BJ (cell line): ENCODE measurements at places on chromosomes 12 and 14.

DNA sequence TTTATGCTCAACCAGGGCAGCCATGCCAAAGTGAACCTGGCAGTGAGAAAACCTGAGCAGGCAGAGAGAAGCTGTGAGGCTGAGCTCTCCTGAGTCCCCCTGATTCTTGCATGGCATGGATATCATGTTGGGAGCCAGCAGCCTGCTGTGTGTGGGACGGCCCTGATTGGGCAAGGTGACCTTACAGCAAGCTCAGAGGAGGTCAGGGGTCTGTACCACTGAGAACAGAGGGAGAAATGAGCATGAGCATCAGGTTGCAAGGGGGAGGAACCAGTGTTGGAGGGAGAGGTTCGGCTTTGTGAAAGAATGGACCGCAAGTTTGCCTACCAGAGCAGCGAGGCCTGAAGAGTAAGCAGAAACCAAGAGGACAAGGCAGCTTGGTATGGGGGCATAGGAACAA, 59.1 kb upstream of the PTGR2 start:
- no peak for DNase-seq

DNA sequence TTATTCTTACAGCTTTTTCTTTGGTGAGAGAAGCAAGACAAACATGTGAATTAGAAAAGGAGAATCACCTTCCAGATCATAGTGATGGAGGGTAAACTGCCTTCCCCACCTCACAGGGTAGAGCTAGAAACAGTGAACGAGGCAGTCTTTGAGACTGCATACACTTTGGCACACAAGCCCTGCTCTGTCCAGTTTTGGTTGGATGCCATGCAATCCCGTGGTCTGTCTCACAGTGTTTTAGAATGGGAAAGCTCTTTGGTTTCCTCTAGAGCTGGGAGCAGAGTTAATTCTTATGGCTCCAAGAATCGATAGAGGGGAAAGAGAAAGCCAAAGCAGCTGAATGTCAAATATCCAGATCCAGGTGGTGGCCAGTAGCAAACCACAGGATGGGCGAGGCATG, 21.9 kb downstream of the TDP1 start:
- no peak for DNase-seq

DNA sequence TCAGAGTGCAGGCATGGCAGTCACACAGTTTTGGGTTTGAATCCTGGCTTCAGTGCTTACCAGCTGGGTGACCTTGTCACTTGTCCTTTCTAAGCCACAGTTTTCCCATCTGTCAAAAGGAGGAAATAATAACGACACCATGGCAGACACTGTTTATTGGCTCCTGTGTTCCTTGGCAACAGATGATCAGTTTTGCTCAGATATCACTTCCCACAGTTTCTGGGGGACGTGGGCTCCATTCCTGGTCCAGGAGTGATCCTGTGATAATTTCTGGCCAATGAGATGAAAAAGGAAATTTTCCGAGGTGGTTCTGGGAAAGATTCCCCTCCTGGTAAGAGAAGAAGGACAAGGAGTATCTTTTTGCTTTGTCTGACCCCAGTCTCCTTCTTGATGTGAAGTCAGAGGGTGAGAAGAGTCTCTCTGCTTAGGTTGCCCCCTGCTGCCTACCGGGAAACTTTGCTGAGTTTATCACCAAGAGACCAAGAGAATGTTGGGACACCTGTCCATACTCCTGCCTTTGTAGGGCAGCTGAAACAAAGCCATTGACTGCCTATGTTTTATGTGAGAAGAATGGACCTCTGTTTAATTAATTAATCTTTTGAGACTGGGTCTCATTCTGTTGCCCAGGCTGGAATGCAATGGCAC, 178.9 kb upstream of the NRXN3 start:
- DNase-seq = no peak

GRCh38 chr14:69848903-69849391, 30.3 kb upstream of the SMOC1 start:
- no peak for DNase-seq

- peak; percentile 96 for DNase-seq
Measured at GRCh38 chr12:12398026-12398859, 41.4 kb downstream of the BORCS5 start.

GRCh38 chr14:98411154-98411553, 860.8 kb downstream of the BCL11B start:
- DNase-seq = no peak

DNA sequence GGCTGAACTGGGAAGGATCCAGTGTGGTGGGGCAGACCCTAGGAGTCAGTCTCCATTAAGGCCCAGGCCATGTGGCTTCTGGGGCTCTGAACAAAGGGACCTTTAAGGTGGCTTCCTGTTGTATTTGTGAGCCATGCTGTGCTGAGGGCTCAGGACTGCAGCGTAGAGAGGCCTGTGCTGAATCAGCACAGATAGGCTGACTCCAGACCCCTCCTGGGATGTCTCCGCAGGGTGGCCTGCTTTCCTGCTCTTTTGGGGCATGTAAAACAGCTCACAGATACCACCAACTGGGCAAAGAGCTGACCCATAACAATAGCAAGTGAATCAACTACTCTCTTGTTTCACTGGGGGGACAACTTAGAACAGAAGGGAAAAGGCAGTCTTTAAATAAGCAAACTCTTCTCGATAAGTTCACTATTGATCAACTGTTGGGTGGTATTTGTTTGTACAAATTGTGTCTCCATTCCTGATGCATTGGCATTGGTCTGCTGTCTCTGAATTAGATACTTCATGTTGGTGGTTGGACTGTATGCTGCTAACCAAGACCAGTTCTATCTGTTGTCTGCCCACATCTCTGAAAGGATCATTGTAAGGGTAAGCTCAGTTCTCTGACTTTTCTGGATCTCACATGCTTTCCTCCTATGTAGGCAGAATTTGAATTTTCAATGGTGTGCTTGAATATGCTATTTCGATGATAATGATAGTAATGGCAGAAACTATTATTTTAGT, 71.8 kb downstream of the MYRFL start:
- no peak for DNase-seq

- no peak for DNase-seq
Measured at GRCh38 chr14:74829251-74829650, 46.7 kb downstream of the PROX2 start.

DNA sequence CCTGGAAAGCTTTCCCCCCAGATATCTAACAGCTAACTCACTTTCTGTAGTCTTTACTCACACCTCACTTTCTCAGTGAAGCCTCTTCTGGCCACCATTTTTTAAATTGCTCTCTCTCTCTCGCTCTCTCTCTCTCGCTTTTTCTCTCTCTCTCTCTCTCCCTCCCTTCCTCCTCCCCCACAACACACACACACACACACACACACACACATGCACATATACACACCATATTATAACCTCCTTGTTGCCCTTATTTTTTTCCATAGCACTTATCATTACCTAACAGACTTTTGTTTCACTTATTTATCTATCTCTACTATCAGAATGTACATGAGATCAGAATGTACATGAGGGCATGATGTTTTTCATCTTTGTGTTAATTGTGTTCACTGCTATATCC, 156.8 kb downstream of the DUSP6 start:
- DNase-seq = no peak

- no peak for DNase-seq
Measured at GRCh38 chr12:63508543-63508942, 159.8 kb downstream of the DPY19L2 start.

DNA sequence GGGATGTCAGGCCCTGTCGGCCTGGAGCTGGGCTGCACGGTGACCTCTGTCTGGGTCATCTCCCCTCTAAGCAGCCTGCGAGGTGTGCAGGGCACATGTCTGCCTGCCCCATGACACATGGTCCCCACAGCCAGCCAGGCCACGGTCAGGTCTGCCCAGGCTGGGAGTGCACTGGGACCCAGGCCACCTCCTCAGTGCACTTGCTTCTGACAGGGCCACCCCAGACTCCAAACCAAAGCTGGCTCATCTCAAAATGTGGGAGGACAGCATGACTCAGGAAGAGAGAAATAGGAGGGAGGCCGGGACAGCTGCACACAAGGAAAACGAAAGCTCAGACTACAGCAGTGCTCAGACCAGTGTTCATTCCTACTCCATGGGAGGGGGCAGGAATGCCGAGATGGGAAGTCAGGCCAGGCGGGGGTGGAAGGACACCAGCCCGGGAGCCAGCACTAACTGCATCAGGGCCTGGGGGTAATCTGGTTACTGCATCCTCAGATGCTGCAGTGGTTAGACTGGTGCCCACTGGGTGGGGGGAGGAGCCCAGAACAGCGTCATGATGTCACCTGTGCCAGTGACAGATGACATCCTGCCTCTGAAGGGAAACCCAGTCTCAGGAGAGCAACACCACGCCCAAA, 4.0 kb downstream of the P2RX2 start:
- DNase-seq = peak; percentile 31
